ENCODE measurements at places on chromosomes 1 and 21.
A peak's percentile ranks its signal among the peaks of the same experiment; 100 is the strongest.

DNA sequence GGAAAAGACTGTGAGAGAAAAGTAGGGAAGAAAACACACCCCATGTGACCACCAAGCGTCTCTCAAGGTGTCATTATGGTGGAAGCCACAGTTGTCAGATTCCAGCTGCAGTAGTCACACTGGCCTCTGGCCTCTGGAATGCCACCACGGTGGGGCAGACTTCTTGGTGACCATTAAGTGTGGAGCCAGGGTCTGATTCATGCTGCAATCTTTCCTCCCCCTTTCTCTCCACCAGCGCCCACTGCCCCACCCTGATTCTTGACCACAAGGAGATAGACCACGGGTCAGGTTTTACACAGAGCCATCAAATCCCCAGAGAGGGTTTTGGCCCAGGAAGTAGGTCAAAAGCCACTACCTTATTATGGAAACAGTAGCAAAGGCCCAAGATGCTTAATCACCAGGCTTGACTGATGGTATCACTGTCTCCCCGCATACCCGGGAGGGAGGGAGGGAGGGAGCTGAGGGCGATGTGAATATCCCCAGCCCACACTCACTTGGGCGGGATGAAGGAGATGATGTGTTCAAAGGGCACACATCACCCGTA, 52.7 kb upstream of the GRHL3 start:
- DNase-seq = no peak

DNA sequence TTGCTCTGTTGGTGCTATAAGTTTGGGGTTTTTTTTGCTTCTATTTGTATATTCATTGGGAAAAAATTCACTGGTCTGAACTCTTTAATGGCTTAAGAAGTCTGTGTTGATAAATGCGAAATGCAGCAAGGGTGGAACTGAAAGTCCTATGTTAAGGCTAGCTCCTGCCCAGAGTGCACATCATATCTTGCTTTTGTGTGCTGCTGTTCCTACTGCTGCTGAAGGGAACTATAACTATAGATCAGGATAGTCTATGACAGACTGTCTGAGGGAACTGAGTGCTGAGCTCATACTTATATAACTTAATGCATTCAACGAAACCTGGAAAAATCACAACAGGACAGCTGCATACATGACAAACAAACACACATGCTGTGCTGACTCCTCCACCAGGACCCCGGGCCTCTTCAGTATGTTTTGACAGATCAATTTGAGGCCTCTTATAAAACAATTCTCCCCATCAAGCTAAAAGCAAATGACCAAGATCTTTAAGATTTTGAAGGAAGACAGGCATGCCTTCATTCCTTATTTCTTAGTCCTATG, 1031.5 kb upstream of the ADGRL2 start:
- DNase-seq = no peak

DNA sequence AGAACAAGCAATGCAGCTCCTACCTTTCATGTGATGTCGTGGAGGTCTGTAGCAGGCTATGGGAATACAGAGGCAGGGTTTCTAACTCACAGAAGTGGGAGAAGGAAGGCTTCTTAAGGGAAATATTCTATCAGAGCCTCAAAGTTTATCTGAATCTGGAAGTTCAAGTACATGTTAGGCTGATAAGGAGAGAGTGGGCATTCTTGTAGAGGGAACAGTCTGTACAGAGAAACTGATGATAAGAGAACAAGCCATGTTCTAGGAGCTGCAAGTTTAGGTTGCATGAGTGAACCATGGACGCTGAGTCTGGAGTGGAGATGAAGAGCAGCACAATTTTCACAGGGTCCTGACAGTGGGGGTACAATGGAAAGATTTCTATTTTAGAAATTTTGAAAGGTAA, 344.0 kb downstream of the CHRM3 start:
- no peak for DNase-seq

GRCh38 chr1:101100674-101101073, 75.1 kb upstream of the DPH5 start:
- DNase-seq = no peak

DNA sequence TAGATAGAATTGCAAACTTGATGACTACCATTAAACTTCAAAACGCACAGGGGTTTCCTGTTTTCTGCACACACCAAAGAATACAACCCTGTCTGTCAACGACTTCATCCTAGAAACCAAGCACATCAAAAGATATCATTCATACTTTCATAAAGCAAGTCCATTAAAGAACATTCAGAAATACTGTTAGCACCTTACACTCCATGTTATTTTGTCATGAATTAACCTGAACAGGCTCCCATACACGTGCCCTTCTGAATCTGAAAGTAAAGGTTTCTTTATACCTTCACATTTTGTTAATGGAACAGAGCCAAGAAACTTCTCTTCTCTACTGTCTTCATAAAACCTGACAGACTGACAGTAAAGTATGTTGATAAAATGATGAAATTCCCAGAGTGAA, 46.1 kb downstream of the PUM1 start:
- DNase-seq = peak; percentile 19

DNA sequence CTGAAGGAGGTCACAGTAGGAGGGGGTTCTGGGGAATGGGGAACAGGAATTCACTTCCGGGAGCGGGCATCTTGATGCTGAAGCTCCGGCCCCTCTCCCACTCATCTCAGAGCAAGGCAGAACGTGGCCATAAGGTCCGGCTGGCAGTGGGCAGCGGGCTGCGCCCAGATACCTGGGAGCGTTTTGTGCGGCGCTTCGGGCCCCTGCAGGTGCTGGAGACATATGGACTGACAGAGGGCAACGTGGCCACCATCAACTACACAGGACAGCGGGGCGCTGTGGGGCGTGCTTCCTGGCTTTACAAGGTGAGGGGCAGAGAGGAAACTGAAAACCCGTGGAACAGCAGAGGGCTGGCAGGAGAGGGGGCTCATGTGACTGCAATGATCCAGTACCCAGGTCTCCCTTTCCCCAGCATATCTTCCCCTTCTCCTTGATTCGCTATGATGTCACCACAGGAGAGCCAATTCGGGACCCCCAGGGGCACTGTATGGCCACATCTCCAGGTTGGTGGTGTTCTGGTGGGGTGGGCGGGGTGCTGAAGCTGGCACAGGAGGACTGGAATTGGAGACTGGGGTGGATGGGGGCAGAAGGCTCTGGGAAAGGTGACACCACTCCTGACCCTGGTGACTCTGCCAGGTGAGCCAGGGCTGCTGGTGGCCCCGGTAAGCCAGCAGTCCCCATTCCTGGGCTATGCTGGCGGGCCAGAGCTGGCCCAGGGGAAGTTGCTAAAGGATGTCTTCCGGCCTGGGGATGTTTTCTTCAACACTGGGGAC, 3.0 kb downstream of the SLC27A3 start:
- DNase-seq = no peak

GRCh38 chr1:108521990-108522393, 37.9 kb upstream of the EEIG2 start:
- DNase-seq = no peak

DNA sequence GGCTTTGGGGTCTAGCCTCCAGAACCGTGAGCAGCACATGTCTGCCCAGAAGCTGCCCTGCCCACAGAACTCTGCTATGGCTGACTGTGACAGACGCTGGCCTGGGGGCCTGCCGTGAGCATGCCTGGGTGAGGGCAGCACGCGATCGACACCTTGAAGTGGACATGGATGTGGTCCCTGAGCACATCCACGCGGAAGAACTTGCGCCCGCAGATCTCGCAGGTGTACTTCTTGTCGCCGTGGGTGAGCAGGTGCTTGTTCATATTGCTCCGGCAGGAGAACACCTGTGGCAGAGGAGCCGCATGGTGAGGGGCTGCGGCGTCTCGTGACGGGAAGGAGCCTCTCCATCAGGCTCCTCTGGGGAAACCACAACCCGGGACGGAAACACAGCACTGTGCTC, 56.0 kb downstream of the PRDM15 start:
- DNase-seq = no peak

DNA sequence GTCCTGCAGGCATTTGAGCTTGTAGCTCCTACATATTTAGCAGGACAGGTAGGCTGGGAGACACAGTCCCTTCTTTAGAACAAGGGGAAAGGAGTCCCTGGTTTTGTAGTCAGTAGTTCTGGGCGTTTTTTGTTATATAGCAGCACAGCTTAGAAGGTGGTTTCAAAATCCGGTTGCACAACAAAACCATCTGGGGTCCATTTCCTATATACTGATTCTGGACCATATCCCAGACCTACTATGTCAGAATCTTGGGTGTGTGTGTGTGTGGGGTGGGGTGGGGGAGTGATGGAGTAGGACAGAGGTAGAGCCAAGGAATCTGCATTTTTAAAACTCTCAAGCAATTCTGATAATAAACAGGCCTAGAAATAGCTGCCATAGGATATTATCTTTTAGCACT, 21.6 kb downstream of the METTL13 start:
- no peak for DNase-seq

GRCh38 chr1:52190500-52191252, 48.8 kb downstream of the ZFYVE9 start:
- DNase-seq = no peak

GRCh38 chr21:17915976-17916375, 96.8 kb upstream of the C21orf91 start:
- no peak for DNase-seq

DNA sequence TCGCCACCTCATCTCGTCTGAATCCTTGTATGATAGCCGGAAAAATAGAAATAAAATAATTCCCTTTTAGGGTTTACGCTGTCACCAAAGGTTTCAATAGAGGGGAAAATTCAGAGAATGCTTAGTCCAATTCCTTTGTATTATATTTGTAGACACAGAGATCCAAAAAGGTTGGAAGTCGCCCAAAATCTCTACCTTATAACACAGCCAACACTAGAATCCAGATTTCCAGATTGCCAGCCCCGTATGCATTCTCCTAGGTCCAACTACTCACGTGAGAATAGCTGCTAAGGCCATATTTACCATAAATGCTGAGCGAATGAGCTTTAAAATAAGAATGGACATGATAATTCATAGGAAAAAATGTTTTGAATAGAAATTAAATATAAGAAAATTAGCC, 124.5 kb downstream of the KCNK1 start:
- no peak for DNase-seq

GRCh38 chr1:89948722-89949345, 46.1 kb upstream of the ZNF326 start:
- no peak for DNase-seq

- no peak for DNase-seq
These were observed 353.7 kb upstream of the ESRRG start for GRCh38 chr1:217076902-217077301.

- DNase-seq = no peak
These were observed 36.4 kb downstream of the PALMD start for GRCh38 chr1:99682291-99682751.

- no peak for DNase-seq
These were observed 19.9 kb upstream of the DISC1 start for GRCh38 chr1:231606712-231607111.

GRCh38 chr1:189438808-189439207, 1038.9 kb downstream of the BRINP3 start:
- no peak for DNase-seq

GRCh38 chr1:224458296-224458695, 23.7 kb upstream of the WDR26 start:
- DNase-seq = no peak

DNA sequence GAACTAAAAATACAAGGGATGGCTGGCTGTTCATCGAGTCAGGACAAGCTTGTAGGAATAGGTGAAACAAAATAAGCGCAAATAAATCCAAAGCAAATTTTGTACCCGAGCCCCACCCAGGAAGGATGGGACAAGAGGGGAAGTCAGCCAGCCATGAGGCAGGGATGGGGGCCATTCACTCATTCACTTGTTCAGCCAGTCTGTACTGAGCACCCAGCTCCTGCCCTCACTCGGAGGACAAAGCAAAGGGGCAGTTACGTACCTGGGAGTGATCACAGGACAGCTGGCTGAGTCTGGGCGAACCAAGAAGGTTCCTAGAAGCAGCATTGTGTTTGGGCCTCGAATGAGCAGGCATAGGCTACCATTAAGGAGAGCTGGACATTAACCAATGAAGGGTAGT, 94.0 kb upstream of the VAMP3 start:
- no peak for DNase-seq

GRCh38 chr1:23434260-23434775, 9.8 kb upstream of the TCEA3 start:
- no peak for DNase-seq

DNA sequence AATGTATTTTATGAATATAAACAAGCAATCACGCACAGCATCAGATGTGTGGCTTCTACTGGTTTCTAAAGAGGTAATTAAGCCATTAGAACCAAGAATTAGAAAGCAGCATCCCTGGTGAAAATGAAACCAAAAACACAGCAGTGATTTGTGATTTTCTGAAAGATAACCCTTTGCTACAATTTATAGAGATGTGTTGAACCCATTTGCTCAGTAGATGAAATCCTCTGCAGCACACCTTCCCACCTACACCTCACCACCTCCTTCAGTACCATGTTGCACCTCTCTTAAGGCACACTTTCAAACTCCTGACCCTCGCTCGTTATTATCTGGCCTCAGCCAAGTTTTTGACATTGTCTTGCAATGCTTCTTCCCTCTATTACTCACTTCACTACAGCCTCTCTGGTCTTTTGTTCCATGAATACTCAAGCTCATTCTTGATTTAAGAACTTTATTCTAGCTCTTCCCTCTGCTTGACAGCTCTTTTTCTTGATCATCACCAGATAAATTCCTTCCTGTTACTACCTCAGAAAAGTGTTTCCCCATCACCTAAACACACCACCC, 38.6 kb downstream of the NSL1 start:
- DNase-seq = peak; percentile 27

GRCh38 chr1:243982447-243983018, 68.5 kb upstream of the ZBTB18 start:
- DNase-seq = no peak

GRCh38 chr1:71565262-71565661, 484.4 kb upstream of the ZRANB2 start:
- DNase-seq = no peak

GRCh38 chr1:44485229-44485933, 80.3 kb downstream of the RNF220 start:
- peak; percentile 16 for DNase-seq

- DNase-seq = no peak
These were observed 255.3 kb downstream of the FOXD2 start for GRCh38 chr1:47693115-47693514.

DNA sequence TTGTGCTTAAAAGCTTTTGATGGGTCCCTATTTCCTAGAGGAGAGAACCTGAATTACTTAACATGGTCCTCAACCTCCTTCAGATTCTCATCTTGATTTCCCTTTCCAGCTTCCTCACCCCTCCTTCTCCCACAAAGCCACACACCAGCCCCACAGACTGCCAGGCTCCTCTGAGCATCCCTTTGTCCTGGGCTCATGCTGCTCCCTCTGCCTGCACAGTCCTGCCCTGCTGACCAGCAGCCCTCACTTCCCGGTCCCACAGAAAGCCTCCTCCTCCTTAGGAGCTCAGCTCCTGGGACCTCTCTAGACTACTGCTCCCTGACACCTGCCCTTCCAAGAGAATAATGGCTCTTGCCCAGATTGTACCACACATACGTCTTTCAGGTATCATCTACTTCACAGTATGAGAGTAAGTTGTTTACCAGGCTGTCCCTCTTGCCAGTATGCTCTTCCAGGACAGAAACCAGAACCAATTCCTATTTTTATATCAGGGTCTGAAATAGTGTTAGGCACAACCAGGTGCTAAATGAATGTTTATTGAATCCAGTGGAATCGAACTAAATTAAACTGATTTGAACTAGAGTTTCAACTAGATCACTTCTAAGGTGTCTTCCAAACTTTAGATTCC, 373.4 kb downstream of the LMX1A start:
- no peak for DNase-seq
